ENCODE measurements at places on chromosomes 1 and 21. TPM values are rescaled to one million over a fixed set of nuclear protein-coding genes. Genes with fewer than 3 reads are reported as not detected.

- DNase-seq = no peak
- no peaks in the 10 kb centered on the region for H3K27me3 ChIP-seq
- H3K4me3 ChIP-seq = no peak overlapping the region
- peaks cover 74% of the 10 kb centered on the region for H3K4me1 ChIP-seq
Observed at GRCh38 chr1:39170731-39171667, 33.5 kb upstream of the MACF1 start.

DNA sequence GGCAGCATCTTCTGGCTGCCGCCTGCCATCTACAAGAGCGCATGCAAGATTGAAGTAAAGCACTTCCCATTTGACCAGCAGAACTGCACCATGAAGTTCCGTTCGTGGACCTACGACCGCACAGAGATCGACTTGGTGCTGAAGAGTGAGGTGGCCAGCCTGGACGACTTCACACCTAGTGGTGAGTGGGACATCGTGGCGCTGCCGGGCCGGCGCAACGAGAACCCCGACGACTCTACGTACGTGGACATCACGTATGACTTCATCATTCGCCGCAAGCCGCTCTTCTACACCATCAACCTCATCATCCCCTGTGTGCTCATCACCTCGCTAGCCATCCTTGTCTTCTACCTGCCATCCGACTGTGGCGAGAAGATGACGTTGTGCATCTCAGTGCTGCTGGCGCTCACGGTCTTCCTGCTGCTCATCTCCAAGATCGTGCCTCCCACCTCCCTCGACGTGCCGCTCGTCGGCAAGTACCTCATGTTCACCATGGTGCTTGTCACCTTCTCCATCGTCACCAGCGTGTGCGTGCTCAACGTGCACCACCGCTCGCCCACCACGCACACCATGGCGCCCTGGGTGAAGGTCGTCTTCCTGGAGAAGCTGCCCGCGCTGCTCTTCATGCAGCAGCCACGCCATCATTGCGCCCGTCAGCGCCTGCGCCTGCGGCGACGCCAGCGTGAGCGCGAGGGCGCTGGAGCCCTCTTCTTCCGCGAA, 3.8 kb downstream of the CHRNB2 start:
- H3K27ac ChIP-seq = no peak overlapping the region
- peaks cover 3% of the 10 kb centered on the region for H3K4me1 ChIP-seq
- H3K27me3 ChIP-seq = no peaks in the 10 kb centered on the region
- DNase-seq = no peak
- H3K4me3 ChIP-seq = no peak overlapping the region

DNA sequence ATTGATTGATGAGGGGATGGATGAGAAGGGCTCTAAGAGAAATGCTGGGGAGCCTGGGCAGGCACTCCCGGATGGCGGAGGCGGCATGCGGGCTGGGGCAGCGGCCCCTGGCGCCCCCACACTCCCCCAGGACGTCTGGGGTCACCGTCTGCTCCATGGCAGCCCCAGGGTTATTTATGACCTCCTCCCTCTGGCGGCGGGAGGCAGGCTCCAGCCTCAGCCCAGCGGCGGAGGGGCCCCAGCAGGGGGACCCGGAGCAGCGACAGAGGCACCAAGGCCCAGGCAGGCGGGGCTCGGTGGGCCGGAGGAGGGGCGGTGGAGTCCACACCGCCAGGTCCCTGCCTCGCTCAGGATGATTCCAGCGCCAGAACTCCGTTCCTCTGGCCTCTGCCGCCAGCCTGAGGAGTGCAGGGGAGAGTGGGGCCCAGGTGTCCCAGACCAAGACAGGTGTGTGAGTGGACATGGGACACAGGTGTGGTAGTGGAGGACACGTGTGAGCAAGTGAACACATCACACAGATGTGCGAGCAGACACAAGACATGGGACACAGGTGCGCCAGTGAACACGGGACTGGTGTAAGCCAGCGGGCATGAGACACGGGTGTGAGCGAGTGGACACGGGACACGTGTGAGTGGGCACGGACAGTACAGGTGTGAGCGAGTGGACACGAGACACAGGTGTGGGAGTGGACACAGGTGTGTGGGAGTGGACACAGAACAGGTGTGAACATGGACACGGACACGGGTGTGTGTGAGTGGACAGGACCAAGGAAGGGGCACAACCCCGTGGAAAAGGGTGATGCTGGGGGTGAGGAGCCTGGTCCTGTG, 2.5 kb upstream of the SAMD11 start:
- no peak overlapping the region for H3K27ac ChIP-seq
- peaks cover 54% of the 10 kb centered on the region for H3K4me1 ChIP-seq
- H3K4me3 ChIP-seq = peak overlapping the region; percentile 37

DNA sequence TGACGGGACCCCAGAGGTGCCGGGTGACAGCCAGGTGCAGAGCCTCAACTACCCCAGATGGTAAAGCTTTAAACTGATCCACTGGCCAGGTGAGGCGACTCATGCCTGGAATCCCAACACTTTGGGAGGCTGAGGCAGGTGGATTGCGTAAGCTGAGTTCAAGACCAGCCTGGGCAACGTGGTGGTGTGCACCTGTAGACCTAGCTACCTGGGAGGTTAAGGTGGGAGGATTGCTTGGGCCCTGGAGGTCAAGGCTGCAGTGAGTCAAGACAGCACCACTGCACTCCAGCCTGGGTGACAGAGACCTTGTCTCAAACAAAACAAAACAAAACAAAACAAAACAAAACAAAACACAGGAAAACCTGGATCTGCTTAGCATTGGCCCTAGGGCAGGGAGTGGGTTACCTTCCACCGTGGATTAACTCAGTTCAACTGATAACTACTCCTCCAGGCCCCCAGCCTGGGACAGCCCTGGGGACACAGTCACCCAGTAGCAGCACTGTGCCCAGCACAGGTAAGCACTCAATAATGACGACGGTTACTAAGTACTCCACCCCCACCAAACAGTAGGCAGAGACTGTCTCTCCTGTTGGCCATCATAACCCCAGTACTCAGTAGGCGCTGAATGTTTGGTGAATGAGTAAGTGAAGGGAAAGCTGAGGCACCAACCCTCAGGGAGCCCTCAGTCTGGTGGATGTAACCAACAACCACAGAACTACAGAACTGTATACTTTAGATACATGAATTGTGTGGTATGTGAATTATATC, 21.6 kb downstream of the SLC66A1 start:
- H3K4me3 ChIP-seq = no peak overlapping the region
- no peaks in the 10 kb centered on the region for H3K27me3 ChIP-seq
- peaks cover 15% of the 10 kb centered on the region for H3K36me3 ChIP-seq
- no peak for DNase-seq

DNA sequence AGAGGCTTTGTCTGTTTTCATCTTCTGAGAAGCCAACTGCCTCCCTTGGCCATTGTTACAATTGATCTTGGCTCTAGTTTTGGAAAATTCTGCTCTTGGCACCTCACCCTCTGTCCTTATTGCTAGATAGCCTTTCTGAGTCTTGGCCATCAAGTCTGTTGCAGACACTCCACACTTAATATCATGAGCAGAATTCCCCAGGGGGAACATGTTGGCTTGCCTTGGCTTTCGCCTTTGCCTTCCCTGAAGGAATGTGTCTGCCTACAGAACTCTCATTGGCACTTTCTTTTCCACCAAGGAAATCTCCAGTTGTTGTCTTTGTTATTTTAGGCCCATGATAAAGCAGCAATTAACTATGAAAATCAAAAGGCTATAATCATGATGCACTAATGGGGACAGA, 42.7 kb upstream of the LDLRAP1 start:
- H3K4me3 ChIP-seq = no peak overlapping the region
- H3K27me3 ChIP-seq = no peaks in the 10 kb centered on the region
- H3K27ac ChIP-seq = peak overlapping the region; percentile 62
- no peak for DNase-seq
- H3K36me3 ChIP-seq = no peaks in the 10 kb centered on the region
- H3K4me1 ChIP-seq = peaks cover 80% of the 10 kb centered on the region

DNA sequence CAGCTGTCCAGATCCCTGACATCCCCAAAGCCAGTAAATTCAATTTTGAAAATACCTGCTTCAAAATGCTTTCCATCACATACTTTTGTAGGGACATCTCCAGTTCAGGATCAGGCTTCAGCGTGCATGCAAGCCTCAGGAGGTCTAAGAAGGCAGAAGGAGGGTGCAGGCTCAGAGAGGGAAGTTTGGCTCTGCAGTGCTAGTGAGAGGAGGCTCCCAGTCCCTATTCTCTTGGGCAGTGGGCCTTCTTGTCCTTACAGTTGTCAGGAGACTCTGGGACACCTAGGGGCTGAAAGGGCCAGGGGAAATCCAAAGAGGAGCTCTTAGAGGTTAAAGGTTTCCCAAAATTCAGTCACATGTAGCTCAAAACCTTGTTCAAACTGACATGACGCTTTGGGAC, 20.1 kb downstream of the ADCY10 start:
- no peak overlapping the region for H3K4me3 ChIP-seq
- H3K27me3 ChIP-seq = no peaks in the 10 kb centered on the region
- H3K36me3 ChIP-seq = no peaks in the 10 kb centered on the region
- no peak for DNase-seq

GRCh38 chr1:149916898-149917252, 769 bp downstream of the SV2A start:
- H3K4me3 ChIP-seq = peak overlapping the region; percentile 93
- peaks cover 2% of the 10 kb centered on the region for H3K36me3 ChIP-seq
- H3K27me3 ChIP-seq = no peaks in the 10 kb centered on the region
- H3K27ac ChIP-seq = peak overlapping the region; percentile 82
- DNase-seq = no peak

DNA sequence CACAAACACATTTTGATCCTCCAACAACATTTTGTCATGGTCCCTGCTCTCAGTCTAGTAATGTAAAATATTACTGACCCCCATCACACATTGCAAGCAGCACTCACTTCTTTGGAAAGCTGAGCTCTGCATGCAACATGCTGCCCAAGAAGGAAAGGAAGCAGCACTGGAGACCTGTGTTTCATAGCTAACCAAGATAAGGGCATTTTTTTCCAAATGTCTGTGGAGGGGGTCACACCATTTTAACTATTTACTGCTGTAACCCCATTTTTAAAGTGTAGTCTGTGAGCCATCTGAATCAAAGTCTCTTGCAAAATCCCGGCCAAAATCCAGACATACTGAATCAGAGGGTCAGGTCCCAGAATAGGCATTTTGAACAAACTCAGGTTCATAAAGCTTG, 4.5 kb upstream of the RASSF5 start:
- peak overlapping the region; percentile 92 for H3K27ac ChIP-seq
- DNase-seq = no peak
- peaks cover 56% of the 10 kb centered on the region for H3K4me1 ChIP-seq
- H3K36me3 ChIP-seq = no peaks in the 10 kb centered on the region
- H3K4me3 ChIP-seq = no peak overlapping the region

GRCh38 chr1:5764464-5764863, 227.8 kb downstream of the NPHP4 start:
- no peaks in the 10 kb centered on the region for H3K36me3 ChIP-seq
- H3K4me1 ChIP-seq = no peaks in the 10 kb centered on the region
- no peaks in the 10 kb centered on the region for H3K27me3 ChIP-seq
- H3K27ac ChIP-seq = no peak overlapping the region
- no peak overlapping the region for H3K4me3 ChIP-seq

DNA sequence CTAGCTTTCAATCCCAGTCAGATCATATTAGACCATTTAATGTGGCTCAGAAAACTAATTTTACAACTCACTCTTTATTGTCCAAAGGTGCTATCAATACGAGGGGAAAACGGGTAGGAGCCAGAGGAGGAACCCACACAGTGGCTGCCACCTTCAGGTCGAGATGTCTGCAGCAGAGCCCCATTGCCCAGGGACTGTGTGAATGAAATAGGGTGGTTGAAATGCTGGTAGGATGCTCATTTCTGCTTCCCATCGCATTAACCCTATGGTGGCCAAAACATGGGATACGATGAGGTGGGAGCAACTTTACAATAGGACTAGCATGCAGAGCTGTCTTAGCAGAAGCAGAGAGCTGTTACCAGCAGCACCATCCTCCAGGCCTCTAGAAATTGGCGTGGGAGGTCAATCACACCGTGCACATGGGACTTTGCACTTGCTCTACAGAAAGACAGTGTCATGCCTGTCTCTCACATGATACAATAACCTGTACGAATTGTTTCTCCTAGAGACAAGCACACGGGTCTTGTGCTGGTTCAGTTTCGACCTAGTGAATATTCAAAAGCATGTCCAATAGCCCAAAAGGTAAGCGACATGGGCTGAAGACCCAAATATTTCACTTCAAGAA, 69.5 kb upstream of the DESI2 start:
- no peak overlapping the region for H3K27ac ChIP-seq
- H3K4me1 ChIP-seq = no peaks in the 10 kb centered on the region
- H3K36me3 ChIP-seq = no peaks in the 10 kb centered on the region

GRCh38 chr1:16175610-16176553, 20.0 kb upstream of the EPHA2 start:
- H3K27me3 ChIP-seq = no peaks in the 10 kb centered on the region
- H3K4me3 ChIP-seq = peak overlapping the region; percentile 32
- no peaks in the 10 kb centered on the region for H3K36me3 ChIP-seq

GRCh38 chr21:28773036-28773435, 219.6 kb downstream of the LTN1 start:
- no peaks in the 10 kb centered on the region for H3K36me3 ChIP-seq
- H3K4me1 ChIP-seq = peaks cover 31% of the 10 kb centered on the region
- H3K4me3 ChIP-seq = no peak overlapping the region
- no peak for DNase-seq
- no peaks in the 10 kb centered on the region for H3K27me3 ChIP-seq

GRCh38 chr1:40594187-40594531, 62.7 kb downstream of the ZNF684 start:
- no peak overlapping the region for H3K27ac ChIP-seq
- no peaks in the 10 kb centered on the region for H3K4me1 ChIP-seq
- H3K36me3 ChIP-seq = no peaks in the 10 kb centered on the region
- no peak overlapping the region for H3K4me3 ChIP-seq

DNA sequence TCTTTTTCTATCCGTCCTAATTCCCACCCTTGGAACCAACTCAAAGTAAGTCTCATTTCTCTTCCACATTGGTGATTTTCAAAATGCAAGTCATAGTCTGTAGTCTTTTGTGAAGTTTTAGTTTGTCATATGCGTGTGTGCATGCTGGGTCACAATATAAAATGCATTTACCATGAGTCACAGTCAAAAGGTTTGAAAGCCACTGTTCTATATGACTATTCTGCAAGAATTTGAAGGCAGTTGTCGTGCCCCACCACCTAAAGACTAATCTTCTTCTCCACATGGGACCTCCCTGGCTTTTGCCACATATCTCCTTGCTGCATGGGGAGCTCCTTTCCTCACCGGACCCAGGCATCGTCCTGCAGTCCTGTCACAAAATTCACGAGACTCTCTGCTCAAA, 1.6 kb downstream of the STPG1 start:
- no peaks in the 10 kb centered on the region for H3K27me3 ChIP-seq
- H3K36me3 ChIP-seq = no peaks in the 10 kb centered on the region
- no peak overlapping the region for H3K4me3 ChIP-seq
- no peak overlapping the region for H3K27ac ChIP-seq
- H3K4me1 ChIP-seq = peaks cover 10% of the 10 kb centered on the region
- no peak for DNase-seq

- H3K4me3 ChIP-seq = peak overlapping the region; percentile 85
- peak overlapping the region; percentile 97 for H3K27ac ChIP-seq
- H3K4me1 ChIP-seq = peaks cover 10% of the 10 kb centered on the region
- no peaks in the 10 kb centered on the region for H3K36me3 ChIP-seq
- no peaks in the 10 kb centered on the region for H3K27me3 ChIP-seq
- no peak for DNase-seq
Observed at GRCh38 chr1:108747898-108748297, 1.4 kb downstream of the STXBP3 start.

- H3K36me3 ChIP-seq = no peaks in the 10 kb centered on the region
- H3K4me3 ChIP-seq = no peak overlapping the region
- no peak overlapping the region for H3K27ac ChIP-seq
- no peak for DNase-seq
Observed at GRCh38 chr1:51189421-51190073, 46.5 kb upstream of the RNF11 start.

GRCh38 chr1:114979278-114979891, 50.2 kb upstream of the TSHB start:
- H3K4me1 ChIP-seq = no peaks in the 10 kb centered on the region
- peak; percentile 8 for DNase-seq
- no peaks in the 10 kb centered on the region for H3K27me3 ChIP-seq
- no peaks in the 10 kb centered on the region for H3K36me3 ChIP-seq
- H3K4me3 ChIP-seq = no peak overlapping the region

Gene CALML6
- not detected for total RNA-seq

Gene PLEKHN1
- not detected for total RNA-seq

Gene KIRREL1
- 111 TPM for total RNA-seq

Gene TIE1
- total RNA-seq = 23.7 TPM
